A172 (cell line): ENCODE measurements at places on chromosomes 16 and 17. TPM values are rescaled to one million over a fixed set of nuclear protein-coding genes. Genes with fewer than 3 reads are reported as not detected.
A peak's percentile ranks its signal among the peaks of the same experiment; 100 is the strongest.

DNA sequence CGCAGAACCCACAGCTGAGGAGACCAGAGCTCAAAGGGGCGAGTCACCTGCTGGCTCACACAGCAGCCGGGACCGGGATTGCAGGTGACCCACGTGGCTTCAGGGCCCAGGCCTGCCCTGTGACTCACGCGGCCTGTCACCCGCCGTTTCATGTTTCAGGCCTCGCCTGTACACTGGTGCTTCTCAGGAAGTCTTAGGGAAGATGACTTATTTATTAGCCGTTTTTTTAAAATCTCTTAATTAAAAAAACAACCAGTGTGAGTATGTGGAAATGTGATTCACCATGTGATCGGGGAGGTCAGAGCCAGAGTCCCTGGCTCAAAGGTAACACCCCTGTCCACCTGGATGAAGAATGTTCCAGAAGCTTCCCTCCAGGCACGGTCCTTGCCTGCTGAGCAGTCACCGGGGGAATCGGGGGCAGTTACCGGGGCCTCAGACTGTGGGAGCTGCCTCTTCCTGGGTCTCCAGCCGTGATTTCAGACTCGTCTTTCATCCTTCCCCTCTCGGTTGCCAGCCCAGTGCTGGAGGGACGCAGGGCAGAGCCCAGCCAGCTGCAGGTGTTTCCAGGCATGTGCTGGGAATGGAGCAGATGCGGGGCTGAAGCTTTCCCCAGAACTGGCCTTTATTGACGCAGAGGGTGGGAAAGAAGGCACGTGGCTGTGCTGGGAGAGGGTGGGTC, 49.3 kb downstream of the CMIP start:
- peak; percentile 86 for DNase-seq

DNA sequence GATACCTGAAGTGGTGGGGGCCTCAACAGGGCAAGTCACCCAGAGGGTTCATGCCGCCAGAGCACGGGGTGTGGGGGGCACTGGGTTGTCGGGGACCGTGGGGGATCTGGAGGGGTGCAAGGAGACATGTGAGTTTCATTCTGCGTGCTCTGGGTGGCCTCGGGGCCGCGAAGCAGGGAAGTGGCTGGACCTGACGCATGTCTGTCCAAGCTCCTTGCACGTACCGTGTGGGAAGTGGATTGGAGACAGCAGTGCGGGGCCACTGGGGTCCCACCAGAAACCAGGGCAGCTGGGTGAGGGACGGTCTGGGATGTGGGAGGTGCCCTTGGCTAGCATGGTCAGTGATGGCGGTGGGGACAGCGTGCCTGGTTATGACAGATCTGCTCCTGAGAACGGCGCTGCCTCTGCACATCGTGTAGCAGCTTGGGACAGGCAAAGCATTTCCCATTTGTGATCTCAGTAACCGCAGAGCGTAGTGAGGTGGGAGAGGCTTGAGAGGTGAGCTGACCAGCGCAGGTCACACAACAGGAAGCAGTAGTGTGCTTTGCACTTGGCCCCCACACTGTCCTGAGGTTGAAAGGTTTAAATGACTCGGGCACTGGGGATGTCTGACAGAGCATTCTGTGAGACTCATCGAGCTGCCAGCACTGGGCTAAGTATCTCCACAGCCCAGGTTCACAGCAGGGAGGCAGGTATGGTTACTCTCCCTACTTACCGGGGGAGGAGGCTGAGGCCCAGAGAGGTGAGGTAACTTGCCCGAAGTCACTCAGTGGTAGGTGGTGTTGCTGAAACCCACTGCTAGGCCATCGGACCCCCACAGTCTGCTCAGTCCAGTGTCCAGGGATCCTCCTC, 114.4 kb downstream of the SOCS1 start:
- DNase-seq: no peak

GRCh38 chr16:4968879-4969483, 10.9 kb downstream of the SEC14L5 start:
- no peak for DNase-seq

DNA sequence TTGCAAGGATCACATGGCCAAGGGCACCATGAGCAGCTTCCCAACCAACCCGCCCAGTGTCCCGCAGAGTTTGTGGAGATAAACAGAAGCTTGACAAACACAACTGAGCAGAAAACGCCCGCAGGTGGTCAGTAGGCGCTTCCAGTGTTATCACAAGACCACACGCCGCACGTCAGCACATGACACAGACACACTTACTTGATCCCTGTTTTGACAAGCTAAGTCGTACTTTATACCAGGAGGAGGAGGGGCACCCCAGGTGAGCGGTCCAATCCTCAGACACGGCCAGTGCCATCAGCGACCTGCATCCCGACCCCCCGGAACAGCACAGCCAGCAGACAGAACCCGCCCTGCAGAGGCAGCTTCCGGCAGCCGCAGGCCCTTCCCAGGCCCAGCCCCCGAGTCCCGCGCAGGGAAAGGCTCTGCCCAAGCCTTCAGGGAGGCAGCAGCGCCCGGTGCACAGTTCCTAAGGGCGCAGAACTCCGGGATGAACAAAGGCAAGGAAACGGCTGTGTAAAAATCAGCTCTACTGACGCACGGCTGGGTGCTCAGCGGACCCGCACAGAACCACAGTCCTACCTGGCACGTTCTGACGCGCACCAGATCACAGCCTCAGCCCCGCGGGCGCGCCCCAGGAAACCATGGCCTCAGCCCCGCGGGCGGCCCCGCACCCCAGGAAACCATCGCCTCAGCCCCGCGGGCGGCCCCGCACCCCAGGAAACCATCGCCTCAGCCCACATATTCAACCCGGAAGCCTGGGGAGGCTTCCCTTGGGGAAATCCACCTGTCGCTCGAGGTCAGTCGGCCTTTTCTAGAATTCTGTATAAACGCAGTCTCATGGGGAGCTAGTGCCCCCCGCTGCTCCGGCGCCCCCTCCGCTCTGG, 27.8 kb downstream of the AXIN1 start:
- no peak for DNase-seq

DNA sequence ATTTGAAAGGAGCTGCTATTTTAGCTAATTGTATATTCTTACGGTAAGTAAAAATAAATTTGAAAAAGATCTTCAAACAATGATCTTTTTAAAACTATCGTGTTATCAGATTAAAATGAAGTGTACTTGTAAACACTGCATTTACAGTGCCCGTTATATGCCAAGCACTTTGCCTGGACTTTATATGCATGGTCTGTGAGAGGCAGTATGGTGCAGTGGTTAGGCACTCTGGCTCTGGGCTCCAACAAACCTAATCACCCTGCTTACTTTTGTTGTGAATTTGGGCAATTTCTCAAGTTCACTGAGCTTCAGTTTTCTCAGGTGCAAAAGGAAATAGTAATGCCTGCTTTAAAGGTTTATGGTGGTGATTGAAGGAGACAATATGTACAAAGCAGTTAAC, 1.4 kb downstream of the PMP22 start:
- DNase-seq: no peak

DNA sequence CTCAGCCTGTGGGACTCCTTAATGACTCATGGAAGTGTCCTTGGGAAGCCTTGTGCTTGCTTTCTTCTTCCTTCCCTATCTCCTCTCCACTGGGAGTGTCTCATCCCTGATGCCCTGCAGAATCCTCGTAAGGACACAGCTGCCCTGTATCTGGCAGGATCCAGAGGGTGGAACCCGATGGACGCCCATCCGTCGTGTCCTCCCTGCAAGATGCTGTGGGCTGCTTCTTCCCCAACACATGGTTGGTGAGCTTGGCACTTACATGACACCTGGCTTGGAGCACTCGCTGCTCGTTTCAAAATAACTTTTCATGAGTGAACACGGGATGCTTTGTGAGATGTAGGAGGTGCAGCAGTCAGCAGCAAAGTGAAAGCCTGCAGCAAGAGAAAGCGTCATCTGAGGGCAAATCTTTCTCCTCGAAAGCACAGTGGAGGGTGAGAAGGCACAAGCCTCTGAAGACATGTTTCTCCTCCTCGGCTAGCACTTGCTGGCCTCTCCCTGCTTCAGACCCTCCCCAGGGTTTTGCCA, 3.3 kb downstream of the CCL15 start:
- DNase-seq: no peak

Gene ASPHD1
- 18.4 and 22.0 TPM in 2 replicates for total RNA-seq

Gene GAS7
- total RNA-seq: 0.07 and 0.10 TPM in 2 replicates

GRCh38 chr16:12398029-12398682, 405.5 kb downstream of the CPPED1 start:
- DNase-seq: no peak

DNA sequence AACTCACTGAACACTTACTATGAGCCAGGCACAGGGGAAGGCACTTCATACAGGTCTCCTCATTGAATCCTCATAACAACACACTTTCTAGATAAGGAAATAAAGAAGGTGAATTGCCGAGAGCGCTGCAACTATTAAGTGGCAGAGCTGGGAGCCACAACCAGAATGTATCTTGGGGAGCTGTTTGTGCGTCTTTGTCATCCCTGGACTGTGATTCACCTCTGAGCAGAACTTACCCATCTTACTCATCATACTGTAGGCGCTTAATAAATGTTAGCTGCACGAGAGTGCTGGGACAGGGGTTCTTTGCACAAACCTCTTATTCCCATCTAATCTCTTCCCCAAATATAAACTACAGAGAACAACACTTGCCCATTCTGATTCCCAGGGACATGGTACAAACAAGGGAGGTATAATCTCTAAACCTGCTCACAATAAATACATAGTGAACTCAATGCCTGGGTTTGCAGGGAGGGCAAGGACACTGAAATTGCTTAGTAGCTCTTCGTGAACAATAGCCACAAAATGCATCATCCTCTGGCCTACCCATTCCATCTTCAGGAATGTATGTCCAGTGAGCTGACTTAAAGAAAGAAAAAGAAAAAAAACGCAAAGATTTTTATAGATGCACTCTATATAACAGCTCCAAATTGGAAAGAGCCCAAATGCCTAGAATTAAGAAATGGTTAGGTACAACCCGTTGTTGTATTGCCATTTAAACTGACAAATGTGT, 43.0 kb downstream of the MYO18A start:
- DNase-seq: no peak

- DNase-seq: no peak
These were observed 5.3 kb downstream of the SGSH start for GRCh38 chr17:80214878-80215210.

Gene BICDL2
- total RNA-seq: not detected in 2 replicates

GRCh38 chr16:79595931-79596450, 4.5 kb downstream of the MAF start:
- no peak for DNase-seq

DNA sequence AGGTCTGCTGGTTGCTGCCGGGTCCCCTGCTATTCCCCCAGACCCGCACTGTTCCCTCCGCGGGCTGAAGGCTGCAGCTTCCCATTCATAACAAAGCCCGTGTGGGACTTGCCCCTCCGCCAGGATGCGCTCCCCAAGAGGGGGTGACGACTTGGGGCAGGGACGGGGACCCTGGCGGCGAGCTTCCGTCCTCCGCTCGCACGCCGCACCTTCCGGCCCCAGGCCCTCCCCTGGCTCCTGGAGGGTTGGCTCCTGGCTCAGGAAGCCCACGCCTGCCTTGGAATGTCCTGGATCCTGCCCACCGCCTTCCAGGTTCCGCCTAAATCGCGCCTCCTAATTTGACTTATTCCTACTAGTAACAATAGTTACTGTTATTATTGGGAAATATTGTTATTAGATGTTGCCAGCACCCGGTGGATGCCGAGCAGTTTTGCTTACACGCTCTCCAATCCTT, 1.1 kb upstream of the TFAP4 start:
- DNase-seq: peak; percentile 47

- peak; percentile 48 for DNase-seq
These were observed 24.7 kb upstream of the KLHDC4 start for GRCh38 chr16:87790292-87791100.

Gene MYCBPAP
- not detected in 2 replicates for total RNA-seq

- no peak for DNase-seq
These were observed 27.8 kb upstream of the NAT9 start for GRCh38 chr17:74803971-74804370.

- DNase-seq: peak; percentile 97
These were observed 3.3 kb upstream of the VAC14 start for GRCh38 chr16:70804153-70804733.

- no peak for DNase-seq
These were observed 2.7 kb downstream of the GCGR start for GRCh38 chr17:81806461-81807209.

GRCh38 chr16:5252791-5253190, 155.2 kb upstream of the EEF2KMT start:
- no peak for DNase-seq

- no peak for DNase-seq
These were observed 88.0 kb downstream of the CACNG1 start for GRCh38 chr17:67132366-67132765.

DNA sequence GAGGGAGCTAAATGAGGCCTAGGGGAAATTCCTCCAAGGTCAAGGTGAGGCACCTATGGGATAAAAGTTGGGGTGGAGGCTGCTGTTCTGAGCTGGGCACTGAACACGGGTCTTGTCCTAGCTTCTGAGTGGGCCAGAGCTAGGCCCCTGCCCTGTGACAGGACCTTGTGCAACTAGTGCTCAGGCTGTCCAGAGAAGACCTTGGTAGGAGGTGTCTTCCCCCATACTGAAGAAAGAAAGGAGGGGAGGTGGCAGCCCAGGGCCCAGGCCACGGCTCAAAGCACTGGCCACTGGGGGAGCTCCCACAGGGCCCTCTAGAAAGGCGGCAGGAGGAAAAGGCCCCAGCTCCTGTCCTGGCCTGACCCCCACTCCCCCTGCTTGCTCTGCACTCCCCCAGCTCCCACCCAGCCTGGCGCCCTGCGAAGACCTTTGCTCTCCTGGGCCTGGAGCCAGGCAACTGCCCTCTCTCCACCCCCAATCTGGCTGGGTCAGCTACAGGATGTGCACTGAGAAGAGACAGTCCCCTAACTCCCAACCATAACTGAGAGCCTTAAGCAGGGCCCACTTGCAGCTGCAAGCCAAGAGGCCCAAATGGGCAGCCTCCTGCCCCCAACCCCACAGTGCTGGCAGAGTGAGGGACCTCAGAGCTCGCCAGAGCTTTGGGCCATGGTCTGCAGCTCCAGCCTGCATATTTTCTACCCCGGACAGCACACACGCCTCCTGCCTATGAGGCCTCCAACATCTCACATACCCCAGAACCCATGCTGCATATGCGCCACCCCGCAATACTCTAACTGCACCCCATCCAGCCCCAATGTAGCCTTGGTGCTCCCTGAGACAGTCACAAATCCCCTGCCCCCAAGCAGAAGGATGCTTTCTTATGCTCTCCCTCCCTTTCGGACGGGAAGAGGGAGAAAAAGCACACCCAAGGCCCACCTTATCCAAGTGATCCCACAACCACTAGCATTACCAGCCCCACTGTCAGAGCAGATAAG, 15.3 kb downstream of the HSD11B2 start:
- DNase-seq: no peak

- DNase-seq: no peak
These were observed 11.7 kb downstream of the ABAT start for GRCh38 chr16:8686031-8686621.
